ENCODE measurements at places on chromosomes 12 and 14.

GRCh38 chr14:26276757-26277156 lies 321.1 kb downstream of the NOVA1 start:
- DNase-seq, result no peak

DNA sequence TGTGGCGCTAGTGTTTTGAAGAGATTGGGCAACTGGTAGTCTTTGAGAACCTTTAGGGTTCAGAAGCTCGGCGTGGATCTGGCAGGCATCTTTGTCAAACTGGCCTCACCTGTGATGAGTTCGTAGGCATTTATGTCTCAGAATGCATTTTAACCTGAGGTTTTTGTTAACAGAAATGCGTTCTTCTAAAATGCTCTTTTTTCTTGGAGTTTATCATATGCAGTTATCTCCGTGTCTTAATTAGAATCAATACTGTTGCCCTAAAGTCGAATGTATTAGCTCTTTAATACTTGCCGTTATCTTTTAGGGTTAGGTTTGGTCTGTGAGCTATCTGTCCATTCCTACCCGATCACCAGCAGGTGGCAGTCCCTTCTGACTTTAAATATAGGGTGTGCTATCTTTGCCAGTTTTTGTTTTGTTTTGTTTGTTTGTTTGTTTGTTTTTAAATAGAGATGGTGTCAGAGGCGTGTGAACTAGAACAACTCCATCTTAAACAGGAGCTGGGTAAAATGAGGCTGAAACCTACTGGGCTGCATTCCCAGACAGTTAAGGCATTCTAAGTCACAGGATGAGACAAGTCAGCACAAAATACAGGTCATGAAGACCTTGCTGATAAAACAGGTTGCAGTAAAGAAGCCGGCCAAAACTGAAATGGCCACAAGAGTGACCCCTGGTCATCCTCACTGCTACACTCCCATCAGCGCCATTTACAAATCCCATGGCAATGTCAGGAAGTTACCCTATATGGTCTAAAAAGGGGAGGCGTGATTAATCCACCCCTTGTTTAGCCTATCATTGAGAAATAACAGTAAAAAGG lies 1.4 kb downstream of the ATF1 start:
- DNase-seq, result no peak

GRCh38 chr12:120890963-120891362 lies 13.2 kb downstream of the SPPL3 start:
- no peak for DNase-seq

- no peak for DNase-seq
Measured at GRCh38 chr14:76828339-76829012, 2.3 kb downstream of the LRRC74A start.

DNA sequence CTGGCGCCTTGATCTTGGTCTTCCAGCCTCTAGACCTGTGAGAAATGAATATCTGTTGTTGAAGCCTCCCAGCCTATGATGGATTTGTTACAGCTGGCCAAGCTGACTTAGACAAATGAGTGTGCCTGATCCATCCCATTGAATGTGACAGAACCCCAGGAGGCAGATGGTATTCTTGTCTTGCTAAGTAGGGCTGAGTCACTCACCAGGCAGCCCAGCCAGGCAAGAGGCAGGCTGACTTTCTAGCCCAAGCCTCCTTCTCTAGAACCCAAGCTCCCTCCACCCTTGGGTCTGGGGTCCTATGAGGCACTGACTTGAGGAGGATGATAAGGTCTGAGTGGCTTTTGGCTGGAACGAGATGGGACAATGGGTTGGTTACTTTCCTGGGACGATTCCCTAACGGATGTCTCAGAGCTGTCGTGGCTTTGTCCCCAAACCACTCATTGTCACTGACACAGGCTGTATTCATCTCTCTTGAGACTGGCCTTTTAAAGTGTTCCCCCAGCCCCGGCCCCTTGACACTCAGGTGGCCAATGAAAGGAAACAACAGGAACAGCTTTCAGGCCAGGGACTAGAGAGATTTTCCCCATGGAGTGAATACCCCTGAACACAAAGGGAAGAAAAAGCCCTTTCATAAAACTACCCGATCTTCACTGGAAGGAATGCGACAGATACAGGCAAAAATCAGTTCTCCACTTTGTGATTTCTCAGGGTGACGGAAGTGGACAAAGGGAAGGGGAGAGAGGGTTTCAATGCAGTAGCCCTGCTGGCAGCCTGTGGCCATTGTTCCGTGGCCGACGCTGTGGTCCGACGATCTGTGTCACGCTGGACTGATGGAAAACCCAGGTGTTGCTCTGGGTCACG lies 264.2 kb downstream of the AACS start:
- no peak for DNase-seq

DNA sequence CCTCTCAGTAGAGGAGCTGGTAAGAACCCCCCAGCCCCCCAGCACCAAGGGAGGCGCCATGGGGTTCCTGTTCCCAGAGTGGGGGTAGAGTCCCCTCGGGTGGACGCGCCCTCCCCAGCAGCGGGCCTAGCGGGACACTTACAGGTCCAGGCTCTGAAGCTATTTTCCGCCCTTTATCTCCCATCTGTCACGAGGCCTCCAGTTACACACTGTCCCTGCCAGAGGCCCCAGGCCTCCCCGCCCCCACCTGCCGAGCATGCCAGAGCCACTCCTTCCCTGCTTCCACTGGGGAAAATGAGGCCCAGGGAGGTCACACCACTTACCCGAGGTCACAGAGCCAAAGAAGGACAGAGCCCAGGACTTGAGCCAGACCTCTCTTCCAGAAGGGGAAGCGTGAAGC lies 3.1 kb downstream of the C14orf180 start:
- DNase-seq, result no peak

All from right hindlimb (tissue), 1 donor.